ENCODE measurements at places on chromosomes 2 and 18.

DNA sequence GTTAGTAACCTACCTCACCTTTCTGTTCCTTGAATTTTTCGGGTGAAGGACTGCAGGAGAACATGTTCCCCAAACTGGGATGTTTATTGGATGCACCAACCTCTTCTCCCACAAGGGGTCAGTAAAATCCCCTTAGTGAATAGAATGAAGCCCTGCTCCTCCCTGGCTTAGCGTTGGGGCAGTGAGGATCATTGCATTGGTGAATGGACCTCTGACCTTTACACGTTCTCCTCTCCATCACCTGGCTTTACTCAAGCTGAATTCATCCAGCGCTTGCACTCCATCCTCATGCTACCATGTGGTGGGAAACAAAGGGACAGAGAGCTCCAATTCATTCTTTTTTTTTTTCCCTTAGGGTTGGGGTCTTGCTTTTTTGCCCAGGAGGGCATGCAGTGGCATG, 157.2 kb downstream of the MIB1 start:
- no peak for DNase-seq

DNA sequence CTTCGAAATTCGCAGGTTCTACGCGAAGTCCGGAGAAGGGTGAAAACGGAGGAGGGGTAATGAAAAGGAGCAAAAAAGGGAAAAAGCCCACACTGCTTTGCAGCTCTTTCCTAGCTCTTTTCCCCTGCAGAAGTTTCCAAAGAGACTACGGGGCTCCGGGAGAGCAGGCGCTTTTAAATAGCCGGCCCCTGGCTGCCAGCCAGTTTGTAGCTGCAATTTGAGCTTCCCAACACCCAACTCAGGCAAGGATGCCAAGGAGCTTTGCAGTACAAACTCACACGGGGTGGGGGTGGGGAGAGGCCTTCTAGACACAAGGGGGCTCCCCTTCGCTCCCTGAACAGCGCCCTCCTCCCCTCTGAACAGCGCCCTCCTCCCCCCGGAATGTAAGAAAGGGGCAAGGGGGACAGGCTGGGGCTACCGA, at the start of gene IGFBP5:
Gene IGFBP5, minus strand, starts transcription at position 149 of the 421 bp plus-strand sequence. CDS start 774 bp downstream, outside the sequence.
- DNase-seq, result no peak

DNA sequence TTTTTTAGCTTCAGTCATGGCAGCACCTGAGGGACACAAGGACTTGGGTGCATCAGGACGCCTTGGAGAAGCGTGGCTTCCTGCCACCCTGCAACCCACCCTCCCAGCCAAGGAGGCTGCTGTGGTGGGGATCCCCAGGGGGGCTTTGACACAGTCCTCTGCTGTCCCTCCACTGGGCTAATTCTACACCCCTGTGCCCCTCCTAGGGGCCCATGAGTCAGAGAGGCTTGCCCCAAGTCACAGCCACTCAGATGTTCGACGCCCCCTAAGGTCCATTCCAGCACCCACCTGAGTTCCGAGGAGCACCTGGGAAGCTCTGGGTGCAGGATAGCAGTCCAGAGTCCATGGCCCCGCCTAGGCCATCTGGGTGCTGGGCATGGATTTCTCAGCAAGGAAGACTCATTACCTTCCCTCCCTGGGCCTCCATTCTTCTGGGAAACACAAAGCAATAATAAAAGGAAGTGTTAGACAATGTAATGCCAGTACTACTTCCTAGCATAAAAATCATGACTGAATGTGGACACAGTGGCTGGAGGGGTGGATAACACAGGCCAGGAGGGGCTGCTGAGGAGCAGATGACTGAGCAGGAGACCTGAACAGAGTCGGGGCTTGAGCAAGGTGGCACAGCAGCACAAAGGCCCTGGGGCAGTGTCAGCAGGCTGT, 3.7 kb downstream of the ALPG start:
- no peak for DNase-seq

DNA sequence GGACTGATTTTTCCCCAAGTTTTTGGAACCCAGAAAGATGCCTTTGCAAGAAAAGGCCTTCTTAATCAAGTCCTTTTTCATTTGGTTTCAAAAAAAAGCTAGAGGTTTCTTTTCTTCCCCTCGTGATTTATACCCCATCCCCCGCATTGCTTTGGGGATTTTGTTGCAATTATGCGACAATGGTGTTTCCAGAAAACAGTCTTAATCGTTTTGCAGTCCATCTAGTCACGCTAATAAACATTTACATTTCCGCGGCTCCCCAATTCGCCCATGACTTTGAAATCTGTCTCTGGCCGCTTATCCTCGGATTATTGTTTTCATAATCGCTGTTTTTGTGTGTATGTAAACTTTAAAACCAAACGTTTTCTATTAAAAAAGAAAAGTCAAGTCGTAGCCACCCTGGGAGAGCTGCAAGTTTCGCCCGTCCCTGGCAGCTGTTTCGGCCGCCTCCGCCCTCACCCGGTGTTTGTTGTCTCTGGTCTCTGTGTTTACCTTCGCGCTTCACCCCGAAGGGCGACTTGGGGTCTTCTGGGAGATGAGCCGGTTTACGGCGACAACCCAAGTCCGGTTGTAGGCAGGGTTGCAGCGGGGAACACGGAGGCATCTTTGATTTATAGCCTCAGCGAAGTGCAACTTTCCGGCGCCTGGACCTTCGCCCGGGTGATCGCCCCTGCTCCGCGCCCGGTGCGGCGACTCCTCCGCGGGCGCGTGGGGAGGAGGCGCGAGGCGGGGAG, 667 bp downstream of the SP9 start:
- no peak for DNase-seq

GRCh38 chr2:28692411-28692810, 59.2 kb upstream of the PPP1CB start:
- no peak for DNase-seq

GRCh38 chr2:178452334-178452733, 1.2 kb downstream of the PJVK start:
- DNase-seq, result no peak

- no peak for DNase-seq
These were observed 28.4 kb upstream of the SLC3A1 start for GRCh38 chr2:44246840-44247369.

DNA sequence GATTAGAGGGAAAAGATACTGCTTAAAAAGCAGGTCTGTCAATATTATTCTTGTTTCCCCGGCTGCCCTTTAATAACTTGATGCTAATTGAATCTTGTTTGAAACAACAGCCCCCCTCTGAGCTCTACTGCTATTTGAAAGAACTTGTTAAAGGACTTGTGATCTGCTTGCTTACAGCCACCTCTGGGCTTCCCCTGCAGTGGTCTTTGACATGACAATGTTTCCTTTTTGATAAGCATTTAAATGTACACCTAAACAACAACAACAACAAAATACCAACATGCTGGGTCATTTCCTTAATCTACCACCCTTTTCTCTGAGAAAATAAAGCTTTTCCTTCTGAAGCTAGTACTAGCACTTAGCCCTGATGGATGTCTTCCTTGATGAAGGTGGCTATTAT, 3.9 kb downstream of the HOXD1 start:
- no peak for DNase-seq

GRCh38 chr2:235032949-235033348, 81.1 kb downstream of the SH3BP4 start:
- no peak for DNase-seq

- DNase-seq, result no peak
These were observed 119.9 kb downstream of the PARD3B start for GRCh38 chr2:204665207-204665606.

GRCh38 chr2:100821911-100822265, 1.9 kb downstream of the NPAS2 start:
- no peak for DNase-seq

GRCh38 chr2:86136141-86136540, 30.1 kb downstream of the PTCD3 start:
- DNase-seq, result no peak

DNA sequence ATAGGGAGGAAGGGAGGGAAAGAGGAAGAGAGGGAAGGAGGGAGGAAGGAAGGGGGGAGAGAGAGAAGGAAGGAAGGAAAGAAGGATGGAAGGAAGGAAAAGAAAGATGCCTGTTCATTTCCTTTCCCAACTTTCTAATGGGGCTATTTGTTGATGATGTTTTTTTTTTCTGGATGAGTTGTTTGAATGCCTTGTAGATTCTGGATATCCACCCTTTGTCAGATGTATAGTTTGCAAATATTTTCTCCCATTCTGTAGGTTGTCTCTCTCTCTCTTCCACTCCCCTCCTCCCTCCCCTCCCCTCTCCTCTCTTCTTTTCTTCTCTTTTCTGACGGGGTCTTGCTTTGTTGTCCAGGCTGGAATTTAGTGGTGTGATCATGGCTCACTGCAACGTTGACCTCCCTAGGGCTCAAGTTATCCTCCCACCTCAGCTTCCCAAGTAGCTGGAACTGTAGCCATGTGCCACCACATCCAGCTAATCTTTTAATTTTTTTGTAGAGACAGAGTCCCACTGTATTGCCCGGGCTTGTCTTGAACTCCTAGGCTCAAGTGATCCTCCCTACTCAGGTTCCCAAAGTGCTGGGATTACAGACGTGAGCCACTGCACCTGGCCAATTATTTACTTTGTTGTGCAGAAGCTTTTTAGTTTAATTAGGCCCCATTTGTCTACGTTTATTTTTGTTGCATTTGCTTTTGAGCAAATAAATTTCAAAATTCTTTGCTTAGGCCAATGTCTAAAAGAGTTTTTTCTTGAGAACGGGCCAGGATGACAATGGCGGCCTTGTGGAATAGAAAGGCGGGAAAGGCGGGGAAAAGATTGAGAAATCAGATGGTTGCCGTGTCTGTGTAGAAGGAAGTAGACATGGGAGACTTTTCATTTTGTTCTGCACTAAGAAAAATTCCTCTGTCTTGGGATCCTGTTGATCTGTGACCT, 57.3 kb upstream of the FAM117B start:
- DNase-seq, result no peak

DNA sequence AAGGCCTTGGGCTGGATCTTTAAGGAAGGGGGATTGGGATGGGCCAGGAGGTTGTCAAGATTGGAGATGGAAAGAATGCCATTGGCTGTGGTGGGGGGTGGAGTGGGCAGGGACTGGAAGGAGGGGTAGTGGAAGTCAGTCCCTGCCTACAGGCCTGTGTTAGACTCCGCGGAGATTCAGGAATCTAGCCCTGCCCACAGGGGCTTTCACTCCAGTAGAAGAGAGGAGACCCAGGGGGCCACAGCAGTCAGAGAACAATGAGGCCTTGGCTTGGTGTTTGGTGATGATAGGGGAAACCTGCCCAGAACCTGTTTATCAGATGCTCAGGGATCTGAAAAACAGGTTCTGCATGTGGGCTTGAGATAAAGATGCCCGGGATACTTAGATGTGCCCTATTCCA, 6.1 kb downstream of the STEAP3 start:
- DNase-seq, result no peak

- DNase-seq, result no peak
These were observed 70.2 kb downstream of the AOX1 start for GRCh38 chr2:200655918-200656580.

- DNase-seq, result no peak
These were observed 38.6 kb upstream of the KCNF1 start for GRCh38 chr2:10873171-10873570.

- DNase-seq, result no peak
These were observed 33.9 kb upstream of the VIT start for GRCh38 chr2:36662638-36663037.

DNA sequence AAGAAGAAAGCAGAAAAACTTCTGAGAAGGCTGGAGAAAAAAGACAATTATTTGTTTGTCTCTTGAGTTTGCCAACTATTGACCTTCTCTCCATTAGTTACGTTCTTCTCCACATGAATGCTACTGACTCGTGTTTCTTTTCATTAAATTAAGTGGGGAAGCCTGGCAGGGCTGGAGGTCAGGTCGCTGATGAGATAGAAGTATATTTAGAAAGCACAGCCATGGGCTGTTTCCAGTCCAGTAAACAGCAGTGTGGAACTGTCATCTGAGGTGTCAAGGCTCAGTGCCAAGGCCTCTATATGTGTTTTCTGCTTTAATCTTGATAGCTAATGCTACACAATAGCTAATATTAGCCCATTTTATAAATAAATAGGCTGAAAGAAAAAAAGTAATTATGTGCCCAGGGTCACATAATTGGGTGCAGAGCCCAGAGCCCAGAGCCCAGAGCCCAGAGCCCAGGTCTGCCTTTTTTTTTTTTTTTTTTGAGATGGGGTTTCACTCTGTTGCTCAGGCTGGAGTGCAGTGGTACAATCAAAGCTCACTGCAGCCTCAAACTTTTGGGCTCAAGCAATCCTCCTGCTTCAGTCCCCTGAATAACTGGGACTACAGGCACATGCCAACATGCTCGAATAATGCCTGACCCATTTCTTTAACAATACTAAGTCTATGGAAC, 6.3 kb downstream of the MSGN1 start:
- no peak for DNase-seq

GRCh38 chr2:31000970-31001369, 137.3 kb downstream of the GALNT14 start:
- DNase-seq, result no peak

DNA sequence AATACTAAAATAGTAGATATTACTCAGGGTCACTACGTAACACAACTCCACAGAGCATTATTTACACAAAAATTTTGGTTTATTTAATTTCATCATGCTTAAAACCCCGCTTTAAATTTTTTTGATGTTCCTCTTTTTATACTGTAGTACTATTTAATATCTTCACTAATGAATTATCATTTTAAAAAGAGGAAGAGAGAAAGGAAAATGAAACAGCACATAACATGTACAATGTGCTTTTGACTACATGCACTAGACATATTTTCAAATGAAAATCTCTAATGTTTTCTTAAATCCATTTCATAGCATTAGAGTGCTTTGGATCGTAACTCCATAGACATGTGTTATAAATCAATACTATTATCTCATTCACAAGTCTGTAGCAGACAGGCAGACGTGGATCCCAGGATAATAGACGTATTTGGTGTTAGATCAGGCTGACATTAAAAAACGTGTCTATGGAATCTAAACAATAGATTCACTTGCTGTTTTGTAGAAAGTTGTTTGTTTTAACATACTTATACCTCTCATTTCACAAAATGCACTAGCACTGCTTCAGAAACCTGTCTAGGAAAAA, 897.0 kb downstream of the CPS1 start:
- DNase-seq, result no peak

DNA sequence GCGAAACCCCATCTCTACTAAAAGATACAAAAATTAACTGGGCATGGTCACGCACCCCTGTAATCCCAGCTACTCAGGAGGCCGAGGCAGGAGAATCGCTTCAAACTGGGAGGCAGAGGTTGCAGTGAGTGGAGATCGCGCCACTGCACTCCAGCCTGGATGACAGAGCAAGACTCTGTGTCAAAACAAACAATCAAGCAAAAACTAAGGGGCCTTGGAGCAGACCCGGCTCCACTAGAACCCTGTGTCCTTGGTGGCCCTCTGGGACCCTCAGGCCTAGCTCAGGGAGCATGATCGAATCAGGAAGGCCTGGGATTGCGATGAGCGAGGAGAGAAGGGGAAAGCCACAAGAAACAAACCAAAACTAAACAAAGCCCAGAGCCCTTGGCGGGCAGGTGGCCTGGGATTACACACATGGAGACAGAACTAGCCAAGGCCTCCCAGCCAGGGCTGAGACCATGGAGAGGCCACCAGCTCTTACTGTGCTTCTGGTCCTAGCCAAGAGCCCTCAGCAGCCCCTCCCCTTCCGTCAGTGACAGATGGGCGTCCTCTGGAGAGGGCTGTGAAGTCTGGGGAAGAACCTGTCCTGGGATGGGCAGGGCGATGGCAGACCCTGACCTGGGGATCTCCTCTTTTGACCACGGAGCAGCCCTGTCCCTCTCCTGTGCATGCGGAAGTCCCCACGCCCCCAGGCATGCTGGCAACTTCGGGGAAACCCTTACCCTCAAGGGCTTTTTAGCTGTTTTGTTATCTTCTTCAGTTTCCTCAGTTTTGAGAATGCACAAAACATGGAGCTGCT, 27.4 kb upstream of the CATIP start:
- DNase-seq, result no peak

- DNase-seq, result peak; percentile 40
These were observed 12.8 kb downstream of the SLC30A3 start for GRCh38 chr2:27249891-27250651.

- no peak for DNase-seq
These were observed 1.6 kb upstream of the PDCL3 start for GRCh38 chr2:100561191-100561590.

- DNase-seq, result no peak
These were observed 153.6 kb upstream of the CCDC195 start for GRCh38 chr2:224869601-224870233.

Data from stimulated activated CD4-positive, alpha-beta T cell treated with anti-CD3 and anti-CD28 coated beads, TNF-alpha, amount 100 ng/mL, for 48 hours (primary cell).